ENCODE measurements at places on chromosomes 3 and 15.
A peak's percentile ranks its signal among the peaks of the same experiment; 100 is the strongest.

- DNase-seq, result peak; percentile 40
Measured at GRCh38 chr3:117688583-117688982, 979.0 kb downstream of the TUSC7 start.

DNA sequence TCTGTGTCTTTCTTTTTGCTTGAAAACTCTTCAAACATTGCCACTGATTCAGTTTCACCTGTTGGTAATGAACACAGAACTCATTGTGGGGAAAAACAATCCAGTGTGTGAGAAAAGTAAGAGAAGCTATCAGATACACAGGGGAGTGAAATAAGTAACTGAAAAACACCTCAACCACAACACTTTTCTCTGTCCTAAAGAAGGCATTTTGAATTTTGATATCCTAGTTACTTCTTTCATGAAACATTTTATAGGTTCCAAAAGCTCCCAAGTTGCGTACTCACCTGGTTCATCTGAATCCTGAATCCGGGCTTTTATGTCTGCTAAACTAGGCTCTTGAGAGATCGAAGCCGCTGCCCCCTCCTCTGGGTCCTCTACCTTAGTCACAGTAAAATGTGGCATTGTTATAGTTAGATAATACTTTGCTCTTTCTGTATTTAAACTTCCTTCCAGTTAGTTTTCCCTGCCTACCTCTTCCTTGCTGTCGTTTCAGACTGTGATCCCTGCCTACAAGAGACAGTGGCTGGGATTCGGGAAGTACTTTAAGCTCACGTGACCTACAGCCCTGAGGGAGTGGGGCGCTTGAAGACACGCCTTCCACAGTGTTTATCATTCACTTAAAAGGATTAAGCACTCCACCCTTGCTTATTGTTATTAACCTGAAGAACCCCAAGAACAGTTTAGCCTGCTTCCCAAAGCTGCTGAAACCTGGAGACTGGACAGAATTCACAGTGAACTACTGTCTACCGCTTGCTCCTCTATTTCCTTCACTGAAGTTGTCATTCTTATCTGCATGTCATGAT is 19.1 kb downstream of the SLC12A6 start:
- DNase-seq, result peak; percentile 80

DNA sequence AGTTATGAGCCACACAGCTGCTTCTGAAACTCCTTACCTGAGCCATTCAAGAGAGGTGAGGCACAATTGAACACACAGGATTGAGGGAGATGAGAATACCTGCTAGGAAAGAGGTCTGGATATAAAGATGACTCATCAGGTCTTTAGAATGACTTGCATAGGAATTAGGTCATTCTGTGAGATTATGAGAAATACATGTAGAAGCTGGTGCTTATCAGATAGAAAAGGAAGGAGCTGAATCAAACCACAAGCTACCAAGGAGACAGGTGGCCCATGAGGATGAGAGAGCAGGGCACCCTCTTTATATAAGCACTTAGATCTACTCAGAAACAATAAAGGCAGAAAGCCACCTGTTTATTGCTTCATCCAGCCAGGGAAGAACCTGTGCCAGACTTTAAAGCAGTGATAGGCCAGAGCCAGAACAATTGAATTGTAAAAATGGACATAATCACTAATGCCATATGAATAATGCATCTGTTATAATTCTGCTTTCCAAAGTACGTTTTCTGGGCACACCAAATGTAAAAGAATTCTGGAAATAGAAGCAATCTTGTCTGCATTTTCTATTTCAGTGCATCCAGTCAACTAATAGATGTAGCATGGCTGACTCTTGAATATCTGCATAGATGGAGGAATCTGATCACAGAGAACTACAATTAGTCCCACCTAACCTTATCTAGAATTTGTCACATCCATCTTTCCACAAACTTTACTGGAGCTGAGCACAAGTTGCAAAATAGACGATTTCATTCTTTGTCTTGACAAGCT is 74.9 kb downstream of the PIK3R4 start:
- DNase-seq, result no peak

DNA sequence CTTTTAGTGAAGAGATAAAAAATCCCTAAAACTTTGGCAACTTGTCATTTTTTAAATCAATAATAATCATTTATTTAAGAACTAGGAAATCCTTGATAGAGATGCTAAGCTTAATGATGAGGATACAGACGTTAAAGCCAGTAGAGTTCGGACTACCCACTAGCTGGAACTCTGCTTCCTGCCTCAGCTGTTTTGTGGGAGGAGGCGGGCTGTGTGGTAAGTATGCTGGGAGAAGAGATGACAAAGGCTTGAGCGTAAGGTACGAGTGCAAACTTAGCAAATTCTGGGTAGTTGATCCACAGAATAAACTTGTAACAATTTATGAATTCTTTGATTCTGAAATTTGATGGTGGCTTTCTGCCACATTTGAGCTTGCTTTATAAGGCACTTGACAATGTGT is 111.2 kb upstream of the NANOGP8 start:
- DNase-seq, result no peak

DNA sequence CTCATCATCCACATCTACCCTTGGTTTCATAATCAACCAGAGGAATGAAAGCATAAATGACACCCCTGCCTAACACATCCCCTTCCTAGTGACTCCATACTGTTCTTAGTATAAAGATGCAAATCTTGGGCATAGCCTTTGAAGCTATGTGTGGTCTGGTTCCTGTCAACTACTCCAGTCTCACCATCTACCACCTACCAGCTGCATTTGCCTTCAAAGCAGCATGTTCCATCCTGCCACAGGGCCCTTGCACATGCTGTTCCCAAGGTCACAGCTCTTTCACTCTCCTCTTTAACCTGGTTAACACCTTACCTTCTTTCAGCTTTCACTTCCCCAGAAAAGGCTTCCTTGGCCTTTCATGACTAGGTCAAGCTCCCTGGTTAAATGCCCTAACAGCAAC is 62.3 kb upstream of the ARHGEF3 start:
- no peak for DNase-seq

- DNase-seq, result no peak
Measured at GRCh38 chr3:88712552-88712951, 394.9 kb upstream of the EPHA3 start.

GRCh38 chr15:95363646-95364045 is 966.9 kb upstream of the NR2F2 start:
- DNase-seq, result no peak

DNA sequence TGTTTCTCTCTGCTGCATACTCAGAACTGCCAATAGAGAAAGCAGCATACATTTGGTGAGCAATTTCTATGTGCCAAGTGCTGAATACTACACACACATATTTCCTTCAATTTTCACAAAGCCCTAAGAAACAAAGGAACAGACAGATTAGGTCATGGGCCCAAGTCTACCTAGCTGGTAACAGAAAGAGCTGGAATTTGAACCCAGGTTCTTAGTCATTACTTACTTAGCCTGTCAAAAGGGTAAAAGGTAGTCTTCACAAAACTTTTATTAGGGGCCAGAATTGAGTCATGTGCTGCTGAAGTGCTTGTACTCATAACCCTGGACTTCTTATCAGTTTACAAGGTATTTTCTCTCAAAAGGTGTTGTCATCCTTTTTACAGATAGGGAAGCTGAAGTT is 10.4 kb upstream of the ABHD17C start:
- no peak for DNase-seq

GRCh38 chr15:79820176-79820575 is 76.6 kb downstream of the MTHFS start:
- no peak for DNase-seq

- DNase-seq, result peak; percentile 76
Measured at GRCh38 chr3:40476478-40477470, at the start of gene ZNF619. ZNF619 (plus strand) TSS chr3:40477122; CDS start chr3:40477980, 858 bp downstream.

GRCh38 chr3:14788644-14789043 is 30.1 kb upstream of the FGD5 start:
- no peak for DNase-seq

GRCh38 chr3:171743327-171744157 is 66.7 kb downstream of the PLD1 start:
- no peak for DNase-seq

DNA sequence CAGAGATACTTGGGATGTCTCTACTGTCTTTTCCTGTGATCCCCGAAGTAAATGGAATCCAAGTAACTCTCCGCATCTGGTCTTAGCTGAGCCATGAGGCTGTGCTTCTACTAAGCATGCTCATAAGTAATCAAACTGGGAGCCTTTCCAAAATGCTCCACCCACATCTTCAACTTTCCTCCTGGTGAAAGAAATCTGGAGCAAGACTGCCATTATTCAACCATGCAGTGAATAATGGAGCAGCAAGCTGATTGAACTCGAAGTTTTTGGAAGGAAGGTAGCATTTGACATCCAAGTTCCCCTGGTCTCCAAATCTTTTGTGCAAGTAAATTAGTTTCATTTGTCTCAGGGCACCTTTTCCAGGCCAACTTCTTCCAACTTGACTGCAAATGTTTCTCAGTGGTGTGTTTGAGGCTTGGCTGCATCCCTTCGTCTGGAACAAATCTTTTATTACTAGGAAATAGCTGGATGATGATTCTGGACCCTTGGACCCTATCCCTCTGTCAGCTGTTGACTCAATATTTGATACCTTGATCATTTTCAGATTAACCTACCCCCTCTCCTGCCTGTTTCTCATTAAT is 19.4 kb downstream of the GXYLT2 start:
- no peak for DNase-seq

- no peak for DNase-seq
Measured at GRCh38 chr15:45431511-45431910, 53.2 kb upstream of the GATM start.

- no peak for DNase-seq
Measured at GRCh38 chr3:67018789-67019526, 20.9 kb downstream of the KBTBD8 start.

DNA sequence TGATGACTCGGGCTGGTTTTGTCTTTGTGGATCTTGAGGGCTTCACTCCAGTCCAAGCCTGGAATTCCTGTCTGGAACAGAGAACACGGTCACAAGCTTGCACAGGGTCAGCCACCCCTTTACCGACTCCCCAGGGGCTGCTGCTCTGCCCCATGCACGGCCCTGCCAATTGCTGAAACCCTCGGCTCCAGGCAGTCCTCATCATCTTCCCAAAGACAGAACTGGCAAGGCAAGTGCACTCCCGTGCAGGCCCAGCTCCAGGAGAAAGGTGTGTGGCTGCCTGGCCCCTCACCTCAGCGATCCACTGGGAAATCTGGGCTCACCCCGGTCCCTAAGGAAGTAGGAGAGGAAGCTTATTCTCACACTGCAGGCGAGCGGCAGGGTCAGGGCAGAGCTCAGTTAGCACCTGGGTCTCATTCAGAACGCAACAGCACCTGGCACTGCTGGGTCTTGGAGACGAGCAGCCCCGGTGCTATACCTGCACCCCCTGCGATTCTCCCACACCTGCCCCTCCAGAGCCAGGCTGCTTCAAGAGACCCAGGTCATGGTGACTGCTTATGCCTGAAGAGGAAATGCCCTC is 7.2 kb downstream of the MAP6D1 start:
- no peak for DNase-seq

DNA sequence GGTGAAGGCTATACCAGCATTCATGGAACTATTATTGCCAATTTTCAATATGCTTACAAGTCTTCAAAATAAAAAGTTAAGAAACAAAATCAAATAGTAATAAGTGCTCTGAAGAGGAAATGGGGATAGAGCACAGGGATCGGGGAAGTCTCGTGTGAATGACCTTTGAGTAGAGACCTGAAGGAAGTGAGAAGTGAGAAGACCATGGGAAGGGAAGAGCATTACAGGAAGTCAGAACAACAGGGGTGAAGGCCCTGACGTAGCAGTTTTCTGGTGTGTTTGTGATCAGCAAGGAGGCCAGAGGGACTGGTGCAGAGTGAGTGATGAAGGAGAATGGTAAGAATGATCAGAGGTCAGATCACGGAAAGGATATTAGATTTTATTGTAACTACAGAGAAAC is 48.1 kb downstream of the STAC start:
- no peak for DNase-seq

GRCh38 chr3:197038679-197039462 is 9.3 kb upstream of the MELTF start:
- DNase-seq, result no peak

- no peak for DNase-seq
Measured at GRCh38 chr3:41258239-41258800, 59.0 kb downstream of the CTNNB1 start.

DNA sequence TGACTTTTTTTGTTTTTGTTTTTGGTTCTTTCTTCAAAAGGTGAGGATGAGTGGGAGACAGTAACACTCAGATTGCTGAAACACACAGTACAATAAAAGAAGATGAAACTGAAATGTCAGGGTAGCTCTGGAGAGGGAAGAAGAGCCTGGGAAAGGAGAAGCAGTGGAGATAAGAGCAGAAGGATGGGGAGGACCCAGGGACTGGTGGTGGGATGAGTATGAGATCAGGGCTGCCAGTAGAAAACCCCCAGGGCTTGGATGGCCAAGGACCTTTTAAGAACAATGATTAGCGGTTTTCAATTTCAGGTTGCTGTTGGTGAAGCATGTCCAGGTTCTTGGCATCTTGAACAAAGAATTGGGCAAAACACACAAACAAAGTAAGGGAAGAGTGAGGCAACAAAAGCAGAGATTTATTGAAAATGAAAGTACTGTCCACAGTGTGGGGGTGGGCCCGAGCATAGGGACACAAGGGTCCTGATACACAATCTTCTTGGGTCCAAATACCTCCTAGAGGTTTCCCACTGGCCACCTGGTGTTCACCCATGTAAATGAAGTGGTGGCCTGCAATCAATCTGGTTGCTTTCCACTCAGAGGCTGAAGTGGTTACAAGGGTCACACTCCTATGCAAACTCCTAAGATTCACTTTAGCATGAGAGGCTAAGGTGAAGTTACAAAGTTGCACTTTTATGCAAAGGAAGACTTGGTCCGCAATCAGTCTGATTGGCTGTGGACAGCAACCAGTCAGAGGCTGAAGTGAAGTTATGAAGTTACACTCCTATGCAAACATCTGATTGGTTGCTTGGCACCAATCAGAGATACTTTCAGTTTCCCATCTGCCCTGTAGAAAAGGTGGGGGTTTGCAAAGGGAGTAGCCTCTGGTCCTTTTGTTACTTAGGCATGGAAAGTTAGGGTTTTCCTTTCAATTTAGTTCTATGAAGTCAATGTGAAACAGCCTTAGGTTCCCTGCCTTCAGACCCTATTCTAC is 26.1 kb upstream of the MFSD1 start:
- no peak for DNase-seq

DNA sequence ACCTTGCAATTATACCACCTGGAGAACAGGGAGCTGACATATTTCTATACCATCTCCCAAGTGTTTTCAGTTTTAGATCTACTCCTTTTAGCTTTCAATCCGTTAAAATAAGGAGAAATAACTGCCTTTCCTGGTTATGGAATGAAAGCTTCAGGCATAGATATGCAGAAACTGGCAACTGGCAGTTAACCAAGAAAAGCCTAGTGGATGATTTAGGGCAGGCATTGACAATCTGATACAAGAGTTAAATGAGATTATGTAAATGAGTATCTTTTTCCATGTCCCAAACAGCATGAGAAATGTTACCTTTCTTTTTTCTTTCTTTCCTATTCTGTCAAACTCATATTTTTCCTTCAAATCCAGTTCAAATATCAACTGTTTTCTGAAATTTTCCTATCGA is 689.1 kb upstream of the DPPA4 start:
- DNase-seq, result no peak

GRCh38 chr3:111799951-111800350 is 59.1 kb upstream of the PHLDB2 start:
- no peak for DNase-seq

GRCh38 chr3:40057786-40058185 is 248.4 kb downstream of the MYRIP start:
- no peak for DNase-seq

Data from NCI-H69 (cell line).